ENCODE measurements at places on chromosomes 6 and 20. TPM values are rescaled to one million over a fixed set of nuclear protein-coding genes. Genes with fewer than 3 reads are reported as not detected.

The SSTR4 gene
- not detected for total RNA-seq

The OR2J3 gene
- not detected for total RNA-seq

The SLC25A27 gene
- 36.9 TPM for total RNA-seq

The MATN4 gene
- total RNA-seq, result not detected

The SAYSD1 gene
- 10.9 TPM for total RNA-seq

The FERMT1 gene
- total RNA-seq, result 25.5 TPM

Measured in MCF 10A (cell line).